IPS DF 19.7 (cell line): ENCODE measurements at places on chromosomes 3 and 15.

- no peak for DNase-seq
These were observed 87.2 kb upstream of the NSMCE3 start for GRCh38 chr15:29356786-29357185.

DNA sequence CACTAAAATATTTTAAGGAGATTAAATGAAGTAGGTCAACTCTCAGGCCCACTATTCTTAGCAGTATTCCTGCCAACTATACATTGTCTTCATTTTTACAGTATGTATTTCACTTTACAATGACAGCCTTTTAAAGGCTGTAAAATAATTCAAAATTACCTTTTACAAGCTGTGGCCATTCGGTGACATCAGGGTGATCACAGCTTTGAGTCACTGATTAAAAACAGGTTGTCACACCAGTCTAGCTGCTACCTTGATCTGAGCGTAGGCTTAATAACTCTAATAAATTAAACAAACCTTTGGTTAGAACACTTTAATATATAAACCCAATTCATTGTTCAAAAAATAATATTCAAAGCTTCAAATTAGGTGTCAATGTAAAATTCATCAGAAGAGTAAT, 29.9 kb downstream of the UBE3A start:
- DNase-seq: no peak

DNA sequence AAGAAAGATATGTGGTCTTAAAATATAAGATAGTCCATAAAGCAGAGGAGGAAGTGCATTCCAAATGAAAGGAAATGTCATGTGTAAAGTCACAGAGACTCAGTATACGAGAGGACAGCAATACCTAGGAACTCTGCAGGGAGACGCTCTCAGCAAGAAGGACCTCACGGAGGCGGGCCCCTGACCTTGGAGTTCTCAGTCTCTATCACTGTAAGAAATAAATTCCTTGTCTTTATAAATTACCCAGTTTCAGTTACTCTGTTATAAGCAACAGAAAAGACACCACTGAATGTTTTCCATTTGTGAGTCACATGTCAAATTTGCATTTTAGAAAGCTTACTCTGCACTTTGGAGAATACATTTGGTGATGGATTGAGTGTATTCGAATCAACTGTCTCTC, 140.6 kb downstream of the GBE1 start:
- no peak for DNase-seq

DNA sequence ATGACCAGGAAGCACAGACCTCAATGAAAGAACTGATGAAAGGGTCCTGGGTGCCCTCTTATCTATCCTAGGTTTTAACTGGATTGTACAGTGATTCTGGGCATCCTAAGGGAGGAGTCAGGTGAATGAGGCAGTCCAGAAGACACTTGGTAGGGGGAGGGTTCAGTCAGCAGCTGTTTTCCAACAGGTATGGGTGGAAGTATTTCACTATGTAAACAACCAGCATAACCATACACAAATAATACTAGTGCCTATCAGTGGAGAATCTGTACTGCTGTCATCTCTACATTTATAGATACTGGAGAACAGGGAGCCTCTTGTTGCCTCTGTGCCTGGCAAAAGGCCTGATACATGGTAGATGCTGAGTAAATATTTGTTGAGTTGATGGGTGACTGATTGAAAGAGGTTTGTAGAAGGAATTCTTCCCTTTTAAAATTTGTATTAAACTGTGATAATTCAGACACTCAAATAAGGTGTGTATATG, 328.5 kb downstream of the RBMS3 start:
- no peak for DNase-seq

- DNase-seq: no peak
These were observed 207.7 kb downstream of the STT3B start for GRCh38 chr3:31740397-31740796.

- DNase-seq: no peak
These were observed 37.1 kb downstream of the QTRT2 start for GRCh38 chr3:114093596-114093995.

GRCh38 chr3:182105875-182106274, 394.1 kb downstream of the SOX2 start:
- DNase-seq: no peak

DNA sequence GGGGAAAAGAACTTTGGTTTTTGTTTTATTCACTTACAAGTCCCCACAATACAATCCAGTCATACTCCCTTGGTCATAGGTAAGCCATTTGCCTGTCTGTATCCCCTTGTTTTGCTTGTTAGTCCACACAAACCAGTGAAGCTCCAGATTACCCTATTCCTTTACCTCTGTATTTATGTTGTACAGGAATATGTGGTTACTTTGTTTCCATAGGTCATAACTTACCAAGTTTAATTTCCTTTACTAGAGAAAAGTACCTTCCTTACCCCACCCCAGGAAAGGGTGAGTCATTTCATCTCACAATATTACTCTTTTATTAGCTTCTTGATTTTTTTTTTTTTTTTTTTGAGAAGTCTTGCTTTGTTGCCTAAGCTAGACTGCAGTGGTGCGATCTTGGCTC, 113.4 kb upstream of the LRRFIP2 start:
- DNase-seq: no peak

DNA sequence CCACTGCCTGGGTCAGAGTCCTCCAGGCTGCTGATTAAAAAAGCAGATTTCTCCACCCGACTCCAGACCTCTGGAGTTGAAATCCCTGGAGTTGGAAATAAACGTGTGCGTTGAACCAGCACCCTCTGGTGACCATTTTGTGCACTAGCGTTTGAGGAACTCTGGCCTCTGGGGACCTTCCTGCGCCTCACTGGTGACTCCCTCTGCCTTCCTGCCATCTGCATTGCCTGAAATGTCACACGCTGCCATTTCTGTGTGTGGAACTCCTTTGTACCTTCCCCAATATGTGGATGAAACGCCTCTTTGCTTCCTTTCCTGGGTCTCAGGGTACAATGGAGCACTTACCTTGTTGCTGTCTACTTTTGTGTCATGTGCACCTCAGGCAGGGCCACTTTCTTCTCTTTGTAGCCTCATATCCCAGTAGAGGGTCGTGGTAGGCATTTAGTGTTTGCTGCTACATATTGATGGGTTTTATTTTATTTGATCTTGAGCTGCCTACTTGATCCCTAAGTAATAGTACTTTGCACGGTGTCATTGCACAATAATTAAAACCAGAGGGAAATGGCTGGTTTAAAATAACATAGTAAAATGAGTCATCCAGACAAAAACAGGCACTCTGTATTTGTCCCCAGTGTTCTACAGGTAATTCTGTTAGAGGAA, 56.8 kb downstream of the GPR171 start:
- DNase-seq: peak; percentile 57

DNA sequence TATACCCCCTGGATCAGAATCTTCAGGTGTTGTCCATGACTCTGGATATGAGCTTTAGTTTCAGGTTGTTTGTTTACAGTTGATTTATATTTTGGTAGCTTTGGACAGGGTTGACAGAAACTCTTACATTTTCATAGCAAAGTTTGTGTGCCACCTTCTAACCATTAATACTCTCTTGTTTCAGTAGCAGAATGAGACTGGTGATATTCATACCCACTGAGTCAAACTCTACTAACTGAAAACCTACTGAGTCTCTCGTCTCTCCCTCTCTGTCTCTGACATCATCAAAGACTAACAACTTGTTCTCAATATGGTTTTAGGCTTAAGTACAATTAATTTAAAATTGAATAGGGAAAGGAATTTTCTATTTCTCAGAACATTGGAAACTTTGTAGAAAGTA, 282.3 kb downstream of the CNTN6 start:
- DNase-seq: no peak

DNA sequence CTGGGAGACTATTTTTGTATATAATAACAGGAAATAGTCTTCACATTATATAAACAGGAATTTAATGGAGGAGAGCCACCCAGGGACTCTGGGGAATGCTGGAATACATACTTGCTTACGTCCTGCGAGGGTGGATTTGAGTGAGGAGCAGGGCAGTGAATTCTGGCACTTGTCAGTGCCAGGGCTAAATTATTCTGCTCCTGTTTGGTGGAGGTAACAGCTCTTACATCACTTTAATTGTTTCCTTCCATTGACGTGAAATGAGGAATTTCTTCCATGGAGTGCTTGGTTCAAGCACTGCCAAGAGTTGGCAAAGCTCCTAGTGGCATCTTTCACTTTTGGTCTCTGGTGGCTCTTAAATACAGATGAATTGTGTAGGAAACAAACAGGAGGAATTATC, 94.1 kb upstream of the GOLGA8J start:
- DNase-seq: no peak

DNA sequence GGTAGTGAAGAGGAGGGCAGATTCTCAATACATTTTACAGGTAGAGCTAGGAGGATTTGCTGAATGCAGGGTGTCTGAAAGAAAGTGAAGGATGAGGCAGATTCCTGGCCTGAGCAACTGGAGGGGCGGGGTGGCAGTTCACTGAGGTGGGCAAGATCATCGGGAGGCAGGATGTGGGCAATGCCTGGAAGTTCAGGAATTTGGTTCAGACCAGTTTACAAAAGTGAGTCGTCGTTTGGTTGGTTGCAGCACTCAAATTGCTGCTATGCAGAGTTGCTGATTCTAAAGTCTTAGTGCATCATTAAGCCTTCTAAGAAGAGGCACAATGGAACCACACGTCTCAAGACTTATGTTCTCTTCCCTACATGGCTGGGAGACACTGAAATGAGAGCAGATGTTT, 134.0 kb downstream of the MFSD1 start:
- DNase-seq: no peak

DNA sequence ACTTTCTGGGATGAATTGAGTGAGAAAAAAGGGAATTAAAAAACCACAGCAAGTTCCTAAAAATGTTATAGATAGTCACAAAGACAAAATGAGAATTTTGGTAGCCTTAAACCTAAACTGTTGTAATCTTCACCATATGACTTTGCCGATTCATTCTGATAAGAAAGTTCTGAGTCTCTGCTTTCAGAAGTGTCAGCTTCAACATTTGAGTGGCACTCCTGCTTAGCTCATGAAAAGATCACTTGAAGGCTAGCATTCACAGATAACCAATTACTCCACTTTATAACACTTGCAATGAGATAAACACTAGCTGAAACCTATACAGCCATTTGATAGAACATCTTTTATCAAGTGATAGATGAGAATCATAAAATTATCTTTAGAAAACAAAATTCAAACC, 288.1 kb upstream of the POU1F1 start:
- no peak for DNase-seq

GRCh38 chr3:156816091-156816793, 9.9 kb upstream of the LEKR1 start:
- no peak for DNase-seq

GRCh38 chr3:103813955-103814354, 1379.1 kb downstream of the ZPLD1 start:
- DNase-seq: no peak

- DNase-seq: no peak
These were observed 72.3 kb downstream of the FGF12 start for GRCh38 chr3:192655040-192655439.

DNA sequence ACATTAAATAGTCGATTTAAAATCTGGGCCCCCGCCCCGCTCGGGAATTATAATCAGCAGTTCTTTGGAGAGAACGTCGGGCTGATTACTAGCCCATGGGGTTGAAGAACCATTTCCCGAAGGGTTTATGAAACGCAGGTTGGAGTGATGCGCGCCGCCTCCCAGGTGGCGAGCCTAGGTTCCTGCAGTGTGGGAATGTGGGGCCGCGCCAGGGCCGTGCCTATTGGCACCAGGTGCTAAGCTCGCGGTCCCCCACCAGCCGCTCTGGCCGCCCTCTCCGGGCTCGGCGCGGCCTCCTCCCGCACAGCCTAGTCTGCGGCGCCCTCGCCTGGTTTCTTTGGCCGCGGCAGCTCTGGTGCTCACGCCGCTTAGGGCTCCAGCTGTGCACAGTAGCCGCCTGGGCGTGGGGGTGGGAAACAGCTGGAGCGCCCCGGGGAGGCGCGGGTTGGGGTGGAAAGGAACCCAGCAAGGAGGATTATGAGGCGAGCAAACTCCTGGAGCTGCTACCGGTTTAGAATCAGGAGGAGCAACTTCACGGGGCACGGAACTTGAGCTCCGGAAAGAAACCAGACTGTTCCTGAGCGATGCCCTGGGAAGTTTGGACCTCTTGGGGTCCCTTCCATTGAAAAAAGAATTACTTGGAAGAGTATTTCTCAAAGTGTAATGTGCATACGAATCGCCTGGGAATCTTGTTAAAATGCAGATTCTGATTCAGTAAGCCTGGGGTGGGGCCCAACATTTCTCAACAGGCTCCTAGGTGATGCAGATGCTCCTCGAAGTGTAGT, 5.6 kb upstream of the MECOM start:
- no peak for DNase-seq

DNA sequence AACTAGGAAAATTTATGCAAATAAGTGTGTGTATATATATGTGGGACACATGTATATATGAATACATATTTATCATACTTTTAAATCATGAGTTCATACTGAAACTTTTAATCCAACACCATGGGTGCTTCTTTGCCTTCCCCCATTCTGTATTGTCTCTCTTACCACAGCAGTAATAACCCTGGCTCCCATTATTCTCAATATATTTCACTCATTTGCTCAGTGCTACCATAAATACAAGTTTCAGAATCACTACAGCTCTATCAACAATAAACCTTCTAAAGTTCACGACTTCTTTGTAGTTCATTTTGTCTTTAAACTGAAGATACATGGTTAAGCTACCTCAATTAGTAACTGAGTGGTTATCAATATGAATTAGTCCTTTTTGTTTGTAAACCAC, 82.2 kb downstream of the PCCB start:
- no peak for DNase-seq

- no peak for DNase-seq
These were observed 138.8 kb downstream of the SV2B start for GRCh38 chr15:91238644-91239425.

DNA sequence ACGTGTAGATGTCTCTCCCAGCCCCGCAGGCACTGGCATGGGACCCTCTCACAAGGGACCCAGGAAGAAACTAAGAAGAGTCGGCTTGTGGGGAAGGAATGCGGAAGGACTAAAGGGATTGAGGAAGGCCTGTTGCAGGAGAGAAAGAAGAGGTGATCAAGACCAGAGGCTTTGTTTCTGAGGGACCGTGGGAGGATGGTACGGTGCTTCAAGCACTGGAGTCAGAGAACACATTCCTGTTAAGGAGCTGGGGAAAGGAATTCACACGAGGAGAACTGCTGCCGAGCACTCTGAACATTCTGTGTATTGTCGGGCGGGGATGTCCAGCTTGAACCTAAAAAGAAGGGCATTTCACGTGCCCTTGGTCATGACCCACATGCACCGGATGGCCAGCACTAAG, 91.4 kb downstream of the TAMM41 start:
- no peak for DNase-seq

DNA sequence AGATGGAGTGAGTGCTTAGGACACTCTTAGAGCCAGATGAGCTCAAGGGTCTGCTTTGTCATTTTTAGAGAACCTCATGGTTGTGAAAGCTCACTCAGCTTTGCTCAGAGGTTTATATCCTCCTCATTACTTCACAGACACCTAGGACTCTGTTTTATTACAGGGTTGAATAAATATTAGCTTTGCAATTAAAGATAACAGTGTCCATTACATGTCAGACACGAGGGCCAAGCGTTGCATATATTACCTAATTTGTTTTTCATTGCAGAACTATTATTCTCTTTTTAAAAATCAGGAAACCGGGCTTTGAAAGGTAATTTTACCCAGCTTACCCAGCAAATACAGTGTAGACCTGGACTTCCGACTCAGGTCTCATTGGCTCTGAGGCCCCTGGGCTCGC, 16.1 kb downstream of the MAP6D1 start:
- no peak for DNase-seq

GRCh38 chr3:41338276-41338675, 139.0 kb downstream of the CTNNB1 start:
- no peak for DNase-seq
